ENCODE measurements at places on chromosomes 5 and 9. TPM values are rescaled to one million over a fixed set of nuclear protein-coding genes. Genes with fewer than 3 reads are reported as not detected.

Gene TLR4
- 0.20 TPM for total RNA-seq

Gene PNPLA7
- total RNA-seq = 0.71 TPM

Gene IFT74
- 14.1 TPM for total RNA-seq

Gene FBP1
- not detected for total RNA-seq

Gene KCNV2
- total RNA-seq = not detected

Gene IL33
- total RNA-seq = 0.27 TPM

Gene NUTM2G
- total RNA-seq = not detected

Gene PCDHA12
- total RNA-seq = 2.8 TPM

Gene PRLR
- total RNA-seq = 0.02 TPM

Gene PCDHB2
- total RNA-seq = 3.4 TPM

Gene MAT2B
- 39.7 TPM for total RNA-seq

Gene PCA3
- not detected for total RNA-seq

Gene PCDHB3
- total RNA-seq = 0.30 TPM

Measured in A549 treated with dexamethasone at 1 μM for 4 hours (cell line).